ENCODE measurements at places on chromosomes 4 and X.

DNA sequence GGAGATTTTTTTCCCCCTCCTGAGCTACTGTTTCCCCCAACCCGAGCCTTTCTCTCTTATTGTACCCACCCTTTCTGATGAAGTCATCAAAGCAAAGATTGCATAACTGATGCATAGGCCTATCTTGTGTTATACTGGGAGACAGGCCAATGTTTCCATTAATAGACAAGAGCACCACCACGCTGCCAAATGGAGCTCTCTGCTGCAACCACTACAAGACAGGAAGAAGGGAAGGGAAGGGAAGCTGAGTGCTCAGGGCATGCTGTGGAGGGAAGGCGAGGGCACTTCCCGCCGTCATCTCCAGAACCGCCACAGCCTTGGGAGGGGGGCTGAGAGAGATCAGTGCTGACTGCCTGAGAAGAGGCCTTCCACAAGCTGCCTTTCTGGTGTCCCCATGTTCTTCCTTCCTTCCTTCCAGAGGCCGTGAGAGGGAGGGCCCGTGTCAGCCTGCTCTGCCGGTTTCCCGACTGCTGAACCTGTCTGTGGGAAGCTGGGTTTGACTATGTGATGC is 75.0 kb downstream of the MGST2 start:
- peak; percentile 62 for DNase-seq

DNA sequence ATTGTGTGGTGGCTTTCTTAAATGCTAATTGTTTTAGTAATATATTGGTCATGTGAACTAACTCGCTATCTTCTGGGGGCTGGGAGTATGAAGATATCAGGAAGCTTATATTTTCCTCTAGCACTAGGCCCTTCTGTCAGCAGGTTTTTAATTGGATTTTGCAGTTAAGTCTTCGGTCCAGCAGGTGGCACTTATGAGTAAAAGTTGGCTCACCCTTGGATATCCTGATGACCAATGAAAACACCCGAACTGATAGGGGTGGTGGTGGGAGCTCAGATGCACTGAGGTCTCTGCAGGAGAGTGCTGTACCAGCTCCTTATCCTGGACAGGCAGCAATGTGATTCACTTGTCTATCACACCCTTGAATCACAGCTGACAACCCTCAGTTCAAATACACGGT is 1365.8 kb upstream of the DIAPH2 start:
- no peak for DNase-seq

GRCh38 chr4:2572076-2572475 is 35.6 kb downstream of the FAM193A start:
- DNase-seq: no peak

GRCh38 chr4:161350946-161351345 is 812.9 kb downstream of the FSTL5 start:
- DNase-seq: no peak

- DNase-seq: no peak
These were observed 295.0 kb downstream of the CENPC start for GRCh38 chr4:67250131-67250896.

- DNase-seq: no peak
These were observed 76.9 kb downstream of the SLC39A8 start for GRCh38 chr4:102268355-102268754.

- no peak for DNase-seq
These were observed 1364.4 kb downstream of the STIM2 start for GRCh38 chr4:28225050-28225449.

DNA sequence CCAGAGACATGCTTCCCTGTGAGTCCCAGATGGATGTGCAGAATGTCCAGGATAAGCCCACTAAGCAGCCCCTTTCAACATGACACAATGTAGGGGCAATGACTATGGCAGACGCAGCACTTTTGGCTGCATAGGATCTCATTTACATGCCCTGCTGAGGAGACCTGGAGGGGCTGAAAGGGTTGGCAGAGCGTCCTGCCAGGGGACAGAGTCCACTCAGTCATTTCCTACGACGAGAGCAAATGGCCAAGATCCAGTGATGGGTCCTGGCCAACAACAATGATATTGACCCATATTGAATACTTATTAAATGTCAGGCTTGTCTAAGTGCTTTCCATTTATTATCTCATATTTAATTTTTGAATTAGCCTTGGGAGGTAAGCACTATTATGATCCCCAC is 41.4 kb downstream of the LGI2 start:
- DNase-seq: no peak

GRCh38 chr4:167419468-167420140 is 185.3 kb upstream of the SPOCK3 start:
- no peak for DNase-seq

DNA sequence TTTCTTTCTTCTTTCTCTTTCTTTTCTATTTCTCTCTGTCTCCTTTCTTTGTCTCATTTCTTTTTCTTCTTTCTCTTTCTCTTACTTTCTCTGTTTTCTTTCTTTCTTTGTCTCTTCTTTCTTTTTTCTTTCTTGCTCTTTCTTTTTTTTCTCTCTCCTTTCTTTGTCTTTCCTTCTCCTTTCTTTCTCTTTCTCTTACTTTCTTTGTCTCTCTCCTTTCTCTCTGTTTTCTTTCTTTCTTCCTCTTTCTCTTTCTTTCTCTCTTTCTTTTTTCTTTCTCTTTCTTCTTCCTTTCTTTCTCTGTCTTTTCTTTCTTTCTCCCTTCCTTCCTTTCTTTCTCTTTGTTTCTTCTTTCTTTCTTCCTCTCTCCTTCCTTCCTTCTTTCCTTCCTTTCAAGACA is 184.8 kb downstream of the CRLF2 start:
- DNase-seq: no peak

GRCh38 chrX:147803948-147804347 is 107.8 kb upstream of the FMR1 start:
- DNase-seq: no peak

DNA sequence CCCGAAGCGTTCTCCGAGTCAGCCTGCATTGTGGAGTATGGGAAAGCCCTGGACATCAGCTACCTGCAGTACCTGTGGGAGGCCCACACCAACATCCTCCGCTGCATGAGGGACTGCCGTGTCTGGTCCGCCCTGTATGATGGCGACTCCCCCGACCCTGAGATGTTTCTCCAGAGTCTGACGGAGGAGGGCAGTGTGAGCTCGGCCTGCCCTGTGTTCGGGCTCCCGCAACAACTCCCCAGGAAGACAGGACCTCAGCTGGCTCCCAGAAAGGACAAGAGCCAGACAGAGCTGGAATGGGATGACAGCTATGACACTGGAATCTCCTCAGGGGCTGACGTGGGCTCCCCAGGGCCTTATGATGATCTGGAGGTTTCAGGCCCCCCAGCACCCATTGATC is 111.3 kb downstream of the GATB start:
- DNase-seq: no peak

Measured in DMS79 treated with DMSO at 0.1 percent for 48 hours (cell line).